ENCODE measurements at places on chromosomes 7 and 10.

DNA sequence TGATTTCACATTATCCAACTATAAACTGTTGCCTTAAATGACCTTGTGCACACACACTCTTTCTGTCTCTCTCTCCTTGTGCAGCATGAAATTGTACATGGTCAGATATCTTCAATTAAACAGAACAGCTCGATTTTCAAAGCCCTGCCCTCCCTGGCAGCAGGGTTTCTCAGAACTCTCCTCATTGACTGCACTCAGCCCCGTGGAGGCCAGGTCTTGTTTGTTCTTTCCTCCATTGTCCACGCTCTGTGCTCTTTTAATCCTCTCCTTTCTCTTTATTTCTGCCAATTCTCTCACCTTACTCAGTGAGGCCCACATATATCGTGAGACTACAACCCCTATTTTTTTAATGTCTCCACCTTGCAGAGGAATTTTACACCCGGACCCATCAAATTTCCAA lies 175.9 kb upstream of the STK17A start:
- no peak for DNase-seq

GRCh38 chr10:52741851-52742250 lies 30.7 kb downstream of the MBL2 start:
- no peak for DNase-seq

DNA sequence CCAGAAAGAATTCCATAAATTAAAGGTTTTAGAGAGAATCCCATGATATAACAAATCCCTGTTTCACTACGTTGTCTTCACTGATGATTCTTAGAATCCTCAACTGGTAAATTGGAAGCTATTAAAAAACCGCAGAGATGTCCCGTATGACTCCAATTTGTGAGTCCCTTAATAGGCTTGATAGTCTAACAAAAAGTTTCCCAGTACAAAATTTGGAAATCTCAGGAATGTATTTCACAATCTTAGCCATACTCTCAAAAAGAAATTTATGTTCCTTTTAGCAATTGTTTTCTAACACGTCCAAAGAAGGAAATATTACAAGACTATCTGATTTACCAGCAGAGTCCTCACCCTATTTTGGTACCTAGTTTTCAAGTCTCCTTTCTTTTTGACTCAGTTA lies 2.5 kb downstream of the TES start:
- peak; percentile 72 for DNase-seq

GRCh38 chr10:119474606-119475005 lies 67.9 kb downstream of the RGS10 start:
- DNase-seq, result no peak

DNA sequence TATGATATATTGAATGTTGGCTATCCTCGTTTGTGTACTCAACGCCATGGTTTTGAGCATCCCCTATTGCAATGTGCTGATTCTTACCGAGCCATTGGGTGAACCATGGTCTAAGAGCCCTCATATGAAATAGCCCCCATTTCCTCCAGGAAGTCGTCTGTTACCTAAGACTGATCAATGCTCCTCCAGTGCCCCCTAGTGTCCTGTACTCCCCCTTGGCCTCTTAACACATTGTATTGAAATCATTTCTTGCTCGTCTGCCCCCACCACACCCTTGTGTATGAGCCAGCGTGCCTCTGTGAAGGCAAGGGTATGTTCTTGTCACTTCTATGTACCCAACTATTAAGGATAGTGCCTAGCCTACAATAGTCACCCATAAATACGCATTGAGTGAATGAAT lies 11.2 kb upstream of the SLC35B4 start:
- DNase-seq, result peak; percentile 53
